ENCODE measurements at places on chromosomes 13 and 19.

- no peak for DNase-seq
Observed at GRCh38 chr13:64029343-64030093, 2613.9 kb upstream of the PCDH20 start.

- no peak for DNase-seq
Observed at GRCh38 chr13:89057274-89057673, 1386.1 kb downstream of the SLITRK5 start.

- DNase-seq: no peak
Observed at GRCh38 chr13:41311406-41312175, 524 bp downstream of the NAA16 start.

GRCh38 chr13:40432018-40432978 lies 234.1 kb downstream of the FOXO1 start:
- no peak for DNase-seq

DNA sequence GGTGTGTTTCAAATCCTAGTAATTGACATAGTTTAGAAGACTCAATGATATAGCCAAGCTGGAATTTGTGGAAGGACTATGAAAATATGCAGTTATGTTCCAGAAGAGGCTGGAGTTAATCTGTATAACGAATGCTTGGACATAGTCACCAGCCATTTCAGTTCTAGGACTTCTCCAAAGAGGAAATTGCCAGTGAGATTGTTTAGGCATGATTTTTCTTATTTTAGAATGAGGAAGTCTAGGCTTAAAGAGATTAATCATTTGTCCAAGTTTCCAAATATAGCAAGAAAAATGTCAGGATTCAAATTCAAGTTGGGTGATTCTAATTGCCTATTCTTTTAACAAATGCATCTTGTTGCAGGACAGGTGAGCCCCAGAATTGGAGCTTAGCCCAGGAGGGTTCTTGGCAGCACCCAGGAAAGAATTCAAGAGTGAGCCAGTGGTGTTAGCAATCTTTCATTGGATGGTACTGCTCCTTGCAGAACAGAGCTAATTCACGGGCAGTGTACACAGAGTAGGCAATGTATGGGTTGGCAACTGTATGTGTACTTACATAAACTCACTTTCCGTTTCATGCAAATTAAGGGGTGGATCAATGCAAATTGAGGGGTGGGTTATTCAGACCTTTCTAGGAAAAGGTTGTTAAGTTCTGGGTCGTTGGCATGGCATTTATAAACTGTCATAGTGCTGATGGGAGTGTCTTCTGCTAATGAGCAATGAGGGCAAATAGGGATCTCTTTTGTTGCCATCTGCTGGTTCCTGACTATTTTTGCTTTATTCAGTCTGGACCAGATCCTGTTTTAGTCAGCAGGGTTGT lies 763.1 kb upstream of the SLITRK1 start:
- DNase-seq: no peak

GRCh38 chr13:82224806-82225205 lies 1657.5 kb downstream of the SLITRK1 start:
- no peak for DNase-seq

DNA sequence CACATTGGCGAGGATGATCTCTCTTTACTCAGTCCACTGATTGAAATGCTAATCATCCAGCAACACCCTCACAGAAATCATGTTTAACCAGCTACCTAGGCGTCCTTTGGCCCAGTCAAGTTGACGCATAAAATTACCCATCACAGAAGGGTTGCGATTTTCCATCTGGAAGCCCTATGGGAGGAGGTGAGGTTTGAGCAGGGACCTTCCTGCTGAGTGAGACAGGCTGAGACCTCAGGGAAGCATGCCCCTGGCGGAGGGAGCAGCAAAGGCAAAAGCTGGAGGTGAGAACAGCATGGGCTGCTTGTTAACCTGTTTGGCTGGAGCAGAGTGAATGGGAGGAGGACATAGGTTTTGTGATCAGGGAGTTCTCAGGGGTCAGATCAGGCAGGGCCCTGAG lies 7.3 kb downstream of the TTC9B start:
- no peak for DNase-seq

DNA sequence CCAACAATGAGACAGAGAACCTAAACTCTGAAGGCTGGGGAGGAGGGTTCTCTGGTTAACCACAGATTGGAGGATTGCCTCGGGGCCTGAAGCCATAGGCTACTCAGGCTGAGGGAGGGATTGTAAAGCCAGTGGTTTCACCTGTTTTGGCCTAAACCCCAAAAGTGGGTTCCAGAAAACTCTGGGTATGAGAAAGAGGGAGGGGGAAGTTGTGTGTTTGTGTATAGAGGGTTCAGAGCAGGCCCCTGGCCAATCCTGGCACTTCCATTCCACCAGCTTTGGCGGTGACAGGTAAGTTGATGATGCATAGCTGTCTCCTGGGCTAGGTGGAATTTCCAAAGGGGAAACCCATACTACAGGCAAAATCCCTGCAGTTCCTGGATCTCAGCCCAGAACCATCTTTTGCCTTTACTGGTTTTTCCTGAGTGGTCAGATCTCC lies 13.5 kb upstream of the CCDC97 start:
- no peak for DNase-seq

- no peak for DNase-seq
Observed at GRCh38 chr19:16069813-16070365, 6.4 kb upstream of the TPM4 start.

DNA sequence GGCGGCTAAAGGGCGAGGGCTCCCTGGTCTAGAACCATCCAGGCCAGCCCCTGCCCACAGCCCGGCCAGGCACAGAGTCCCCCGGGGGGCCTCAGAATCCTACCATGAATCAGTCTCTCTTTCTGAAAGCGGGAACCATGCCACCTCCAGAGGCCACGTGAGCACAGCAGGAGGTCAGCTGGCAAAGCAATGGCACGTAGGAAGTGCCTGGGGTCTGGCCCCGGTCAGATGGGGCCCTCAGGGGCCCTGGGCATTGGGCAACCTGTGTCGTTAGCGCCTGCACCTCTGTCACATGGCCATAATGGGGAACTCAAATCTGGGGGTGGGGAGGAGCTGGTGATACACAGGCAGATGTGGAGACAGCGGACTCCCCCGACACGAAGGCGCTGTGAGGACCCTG lies 8.8 kb downstream of the MFSD12 start:
- DNase-seq: no peak

GRCh38 chr19:51029718-51030117 lies 3.3 kb upstream of the KLK11 start:
- no peak for DNase-seq

DNA sequence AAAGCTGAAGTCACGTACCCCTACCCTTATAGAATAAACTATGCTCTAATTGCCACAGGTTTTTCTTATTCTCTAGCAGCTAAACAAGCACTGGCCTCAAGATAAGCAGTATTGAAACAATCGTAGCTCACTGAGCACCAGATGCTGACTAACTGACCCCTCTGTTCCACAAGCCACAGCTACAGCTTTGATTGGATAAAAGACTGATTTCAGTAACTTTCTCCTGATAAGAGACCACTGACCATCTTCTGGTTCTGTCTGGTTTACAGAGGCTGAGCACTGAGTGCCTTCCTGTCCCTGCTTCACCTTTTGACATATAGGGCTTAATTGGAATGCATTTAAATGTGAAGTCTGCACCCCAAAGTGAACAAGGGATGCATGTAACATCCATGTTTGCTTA lies 8.4 kb upstream of the RAP2A start:
- DNase-seq: no peak

GRCh38 chr19:8209462-8210378 lies 550 bp downstream of the CERS4 start:
- DNase-seq: no peak

DNA sequence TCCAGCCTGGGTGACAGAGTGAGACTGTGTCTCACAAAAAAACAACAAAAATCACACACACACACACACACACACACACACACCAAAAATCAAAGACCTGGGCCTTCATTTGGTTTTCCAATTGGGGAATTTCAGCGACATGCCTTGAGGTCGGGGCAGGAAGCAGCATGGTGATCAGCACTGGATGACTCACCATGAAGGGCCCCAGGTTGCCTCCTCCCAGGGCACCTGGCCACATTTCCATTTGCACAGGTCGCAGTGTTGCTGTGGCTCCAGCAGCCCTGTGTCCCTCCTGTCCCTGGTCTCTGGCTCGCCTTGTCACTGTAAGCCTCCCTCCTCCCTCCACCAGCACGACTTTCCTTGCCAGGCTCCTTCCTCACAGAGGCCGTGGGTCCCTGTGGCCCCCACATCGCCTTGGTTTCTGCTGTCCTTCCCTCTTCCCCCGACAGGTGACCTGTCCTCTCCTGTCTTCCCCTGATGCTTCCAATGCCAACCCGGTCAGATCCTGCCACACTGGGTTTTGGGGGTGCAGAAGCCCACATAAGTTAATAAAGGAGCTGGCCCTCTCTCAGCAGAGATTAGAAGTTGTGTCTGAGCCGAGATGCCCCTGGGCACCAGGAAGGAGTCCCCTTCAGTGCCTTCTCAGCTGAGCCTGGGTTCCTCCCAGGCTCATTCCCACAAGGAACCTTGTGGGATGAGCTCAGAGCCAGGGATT lies 66.7 kb downstream of the GPR12 start:
- peak; percentile 77 for DNase-seq

GRCh38 chr13:112376050-112376681 lies at the start of gene SPACA7:
SPACA7 (plus strand) TSS chr13:112376355; CDS start chr13:112376386, 31 bp downstream.
- peak; percentile 83 for DNase-seq

DNA sequence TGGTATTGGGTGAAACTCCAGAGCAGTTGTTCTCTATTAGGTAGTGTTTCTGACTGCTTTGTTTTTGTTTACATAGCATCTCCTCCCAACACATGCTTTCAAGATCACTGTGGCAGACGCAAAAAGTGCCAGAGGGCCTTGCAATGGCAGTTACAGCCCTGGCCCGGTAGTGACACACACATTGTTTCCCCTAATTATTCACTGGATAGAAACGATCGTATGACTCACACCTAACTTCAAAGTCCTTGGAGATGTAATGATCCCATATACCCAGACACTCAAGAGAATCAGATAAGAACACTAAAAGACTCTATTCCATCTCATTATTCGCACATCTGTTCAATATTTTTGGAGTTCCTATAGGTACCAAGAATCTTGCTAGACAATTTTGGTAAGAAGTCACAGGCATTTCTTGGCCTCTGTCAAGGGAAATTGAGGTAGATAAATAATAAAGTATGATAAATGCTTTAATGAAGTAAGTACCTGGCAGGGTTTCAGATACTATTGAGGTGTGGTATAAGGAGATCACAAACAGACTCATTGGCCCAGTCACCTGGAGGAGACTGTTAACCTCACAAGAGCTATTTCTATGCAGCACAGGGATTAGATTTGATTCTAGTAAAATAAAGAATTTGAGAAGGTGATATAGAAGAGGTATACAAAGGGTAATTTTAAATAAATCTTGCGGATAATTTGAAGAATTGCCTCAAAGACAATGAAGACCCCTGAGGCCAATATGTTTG lies 485.3 kb downstream of the SLITRK6 start:
- DNase-seq: no peak

Measured in osteocyte (in vitro differentiated cells).